ENCODE measurements at places on chromosomes 7 and 10. TPM values are rescaled to one million over a fixed set of nuclear protein-coding genes. Genes with fewer than 3 reads are reported as not detected.

Gene CNPY1
- not detected for polyA plus RNA-seq

Gene PDK4
- 21.3 TPM for polyA plus RNA-seq

Gene NUTM2E
- polyA plus RNA-seq, result 0.51 TPM

Gene ZNF746
- 17.0 TPM for polyA plus RNA-seq

Gene MRLN
- 0.82 TPM for polyA plus RNA-seq

Gene SPDYE5
- polyA plus RNA-seq, result 5.0 TPM

Gene ARHGEF35
- polyA plus RNA-seq, result 21.8 TPM

Gene ANKRD30A
- not detected for polyA plus RNA-seq

Gene GCK
- polyA plus RNA-seq, result 4.0 TPM

Gene TBXAS1
- polyA plus RNA-seq, result 34.5 TPM

Gene LRRD1
- 0.14 TPM for polyA plus RNA-seq

Gene TMEM176B
- 76.2 TPM for polyA plus RNA-seq

Gene ASZ1
- polyA plus RNA-seq, result 0.06 TPM

Gene UNCX
- 12.6 TPM for polyA plus RNA-seq

Gene SORCS1
- 13.7 TPM for polyA plus RNA-seq

Gene SH3PXD2A
- polyA plus RNA-seq, result 32.3 TPM

Gene TBC1D12
- 19.9 TPM for polyA plus RNA-seq
